ENCODE measurements at places on chromosomes 2 and 18.

DNA sequence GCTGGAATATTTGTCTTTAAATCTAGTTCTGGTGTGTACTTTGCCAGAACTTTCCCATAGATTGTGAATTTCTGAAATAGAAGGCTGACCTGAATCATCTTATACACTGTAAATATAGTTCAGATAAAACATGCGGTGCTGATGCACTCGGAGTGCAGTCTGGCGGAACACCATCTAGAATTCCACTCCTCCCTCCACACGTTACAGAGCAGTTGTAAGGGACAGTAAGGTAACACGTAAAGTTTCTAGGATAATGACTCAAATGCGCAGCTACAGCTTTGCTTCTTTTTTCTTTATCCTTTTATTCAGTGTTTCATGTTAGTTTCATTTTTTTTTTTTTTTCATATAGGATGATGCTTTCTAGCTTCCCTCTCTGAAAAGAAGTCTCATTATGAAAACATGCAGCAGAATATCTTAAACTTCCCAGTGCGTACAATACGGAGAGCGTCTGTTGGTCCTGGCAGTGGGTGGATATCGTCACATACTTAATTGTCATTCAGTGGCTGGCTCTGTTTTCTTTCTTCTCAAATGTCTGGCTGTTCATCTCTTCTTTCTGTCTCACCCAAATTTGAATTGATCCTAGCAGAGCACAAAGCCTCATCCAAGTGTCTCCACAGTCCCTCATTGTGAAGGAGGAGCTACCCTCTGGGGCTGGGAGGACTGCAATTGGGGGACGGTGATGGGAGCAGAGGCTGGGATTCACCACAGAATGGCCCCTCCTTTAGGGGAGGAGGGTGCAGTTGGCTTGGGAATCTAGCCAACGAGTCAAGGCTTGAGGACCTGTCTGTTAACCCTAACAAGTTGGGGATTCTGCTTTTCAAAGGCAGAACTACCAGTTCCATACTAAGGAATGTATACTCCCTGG lies 138.8 kb downstream of the MYT1L start:
- DNase-seq, result no peak

GRCh38 chr2:85183076-85183475 lies 49.9 kb downstream of the TCF7L1 start:
- DNase-seq, result no peak

- DNase-seq, result peak; percentile 87
Measured at GRCh38 chr2:10072656-10073480, 7.3 kb downstream of the CYS1 start.

DNA sequence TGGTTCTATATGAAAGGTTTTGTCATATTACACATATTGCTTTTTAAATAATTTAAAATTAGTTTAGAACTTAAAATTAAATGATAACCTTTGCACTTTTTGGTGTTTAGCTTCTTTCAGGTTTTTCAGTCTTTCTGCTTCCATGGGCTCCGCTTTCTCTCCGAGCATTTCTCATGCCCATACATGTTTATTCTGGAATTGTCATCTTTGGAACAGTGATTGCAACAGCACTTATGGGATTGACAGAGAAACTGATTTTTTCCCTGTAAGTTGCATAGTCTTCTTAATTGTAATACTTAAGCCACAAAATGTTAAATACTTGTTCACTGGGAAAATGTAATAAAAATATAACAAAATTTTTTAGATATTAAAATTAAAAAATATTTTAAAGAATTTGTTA lies 31.0 kb downstream of the CYBRD1 start:
- peak; percentile 32 for DNase-seq

DNA sequence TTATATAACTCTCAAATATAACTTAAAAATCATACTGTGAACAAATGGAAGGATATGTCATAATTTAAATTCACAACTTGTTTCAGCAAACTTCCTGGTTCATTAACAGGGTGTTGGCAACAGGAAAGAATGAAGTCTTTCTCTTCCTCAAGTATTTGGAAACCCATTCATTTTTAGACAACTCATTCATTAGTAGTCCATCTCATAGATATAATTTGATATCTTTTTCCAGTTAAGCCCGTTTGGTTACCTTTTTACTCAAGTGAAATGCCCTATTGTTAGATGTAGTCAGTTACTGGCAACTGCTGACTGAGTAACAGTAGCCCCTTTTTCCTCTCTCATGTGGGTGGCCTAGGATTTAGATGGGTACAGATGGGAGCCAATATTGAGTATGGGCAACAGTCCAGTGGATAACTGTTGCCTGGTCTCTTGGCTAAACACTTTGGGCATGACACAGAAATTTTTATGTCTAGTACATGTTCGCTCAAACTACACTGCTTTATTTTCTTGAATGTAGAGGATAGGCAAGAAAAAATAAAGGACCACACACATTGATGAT lies 4.6 kb upstream of the UGP2 start:
- no peak for DNase-seq

- DNase-seq, result no peak
Measured at GRCh38 chr2:33083699-33084387, 137.1 kb downstream of the LTBP1 start.

DNA sequence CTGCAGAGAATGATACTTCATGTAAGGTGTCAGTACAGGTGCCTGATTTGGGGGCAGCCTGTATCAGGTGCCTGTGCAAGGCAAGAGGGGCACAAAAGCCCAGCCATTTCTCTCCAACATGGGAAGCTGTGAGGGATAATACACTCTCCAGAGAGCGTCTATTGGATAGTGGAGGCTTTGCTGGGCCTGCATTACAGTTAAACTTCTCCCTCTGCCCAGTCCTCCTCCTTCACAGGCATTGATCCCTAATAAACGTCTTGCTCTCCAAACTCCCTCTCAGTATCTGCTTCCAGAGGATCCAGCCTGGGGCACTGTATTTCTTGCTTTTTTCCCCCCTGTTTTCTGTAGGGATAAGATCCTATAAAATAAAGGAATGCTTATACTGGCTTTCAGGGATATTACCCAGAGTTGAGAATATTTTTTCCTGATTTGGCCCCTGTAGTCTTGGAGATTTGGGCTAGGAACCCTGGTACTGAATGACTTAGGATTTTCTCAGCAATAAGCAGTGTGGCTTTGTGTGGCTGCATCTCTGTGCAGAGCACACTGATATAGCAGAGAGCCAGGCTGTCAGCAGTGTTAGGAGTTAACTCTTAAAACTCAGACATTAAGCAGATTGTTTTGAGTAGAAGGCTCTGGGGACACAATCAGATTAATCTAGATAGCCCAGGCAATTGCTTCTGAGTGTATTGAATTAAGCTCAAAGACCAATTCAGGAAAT lies 330.6 kb downstream of the CYRIA start:
- no peak for DNase-seq

DNA sequence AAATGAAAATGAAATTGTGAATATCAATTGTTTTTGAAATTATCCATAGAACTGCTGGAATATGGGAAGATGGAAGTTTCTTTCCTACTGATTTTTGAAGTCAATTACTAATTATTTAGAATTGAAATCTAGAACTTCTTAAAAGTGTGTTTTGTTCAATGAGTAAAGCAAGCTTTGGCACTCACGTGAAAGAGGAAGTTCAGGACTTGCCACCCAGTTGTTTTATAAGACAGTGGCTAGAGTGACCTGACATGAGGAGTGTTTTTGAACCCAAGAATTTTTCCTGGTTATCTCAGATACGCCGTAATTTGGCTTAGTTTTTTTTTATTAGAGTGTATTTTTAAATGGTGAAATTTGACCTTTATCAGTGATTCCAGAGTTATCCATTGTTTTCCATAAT lies 3.5 kb downstream of the MXD1 start:
- DNase-seq, result no peak

GRCh38 chr2:54090521-54091117 lies 24.8 kb upstream of the ACYP2 start:
- no peak for DNase-seq

DNA sequence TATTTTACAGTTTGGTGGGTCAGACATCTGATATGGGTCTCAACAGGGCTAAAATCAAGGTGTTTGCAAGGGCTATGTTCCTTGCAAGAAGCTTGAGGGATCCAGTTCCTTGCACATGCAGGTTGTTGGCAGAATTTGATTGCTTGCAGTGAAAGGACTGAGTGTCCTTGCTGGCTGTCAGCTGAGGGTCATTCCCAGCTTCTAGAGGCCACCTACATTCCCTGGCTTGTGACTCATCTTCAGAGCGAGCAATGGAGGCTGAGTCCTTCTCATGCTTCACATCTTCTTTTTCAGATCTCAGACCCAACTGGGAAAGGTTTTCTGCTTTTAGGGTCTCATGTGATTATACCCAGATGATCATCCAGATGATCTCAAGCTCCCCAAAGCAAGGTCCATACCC lies 12.4 kb downstream of the MEX3C start:
- no peak for DNase-seq

DNA sequence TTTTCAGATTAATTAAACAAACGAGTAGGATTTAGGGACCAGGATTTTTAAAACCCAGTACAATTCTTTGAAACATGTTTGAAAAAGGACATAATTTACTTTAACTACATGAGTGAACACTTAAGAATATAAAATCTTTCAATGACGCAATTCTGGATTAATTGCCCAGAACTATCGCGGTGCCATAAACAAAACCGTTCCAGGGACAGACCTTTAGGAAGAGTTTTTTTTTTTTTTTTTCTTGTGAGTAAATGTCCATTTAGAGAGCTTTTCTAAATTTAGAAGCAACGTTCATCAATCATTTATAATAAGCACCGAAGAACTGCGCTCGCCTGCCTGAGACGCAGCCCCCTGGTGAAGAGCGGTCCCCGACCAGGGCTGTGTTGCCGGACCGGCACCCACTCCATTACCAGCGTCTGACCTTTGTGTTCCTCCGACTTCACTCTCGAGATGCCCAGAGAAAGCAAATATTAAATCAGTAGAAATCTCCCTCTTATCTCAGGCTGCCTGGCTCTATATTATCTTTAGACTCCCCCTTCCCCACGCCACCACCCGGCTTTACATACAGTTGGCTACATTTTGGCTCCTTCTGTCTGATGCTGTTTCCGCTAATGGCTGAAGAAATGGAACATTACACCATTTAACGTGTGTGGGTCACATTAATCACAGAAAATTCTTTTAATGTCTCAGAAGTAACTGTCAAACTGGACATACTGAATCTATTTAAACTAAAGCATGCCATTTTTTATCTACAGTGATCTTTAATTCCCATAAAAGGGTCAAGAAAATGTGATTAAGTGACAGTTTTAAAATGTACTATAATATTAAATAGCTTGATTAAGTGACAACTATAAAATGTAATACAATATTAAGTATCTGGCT lies 364.0 kb upstream of the MEIS1 start:
- no peak for DNase-seq

DNA sequence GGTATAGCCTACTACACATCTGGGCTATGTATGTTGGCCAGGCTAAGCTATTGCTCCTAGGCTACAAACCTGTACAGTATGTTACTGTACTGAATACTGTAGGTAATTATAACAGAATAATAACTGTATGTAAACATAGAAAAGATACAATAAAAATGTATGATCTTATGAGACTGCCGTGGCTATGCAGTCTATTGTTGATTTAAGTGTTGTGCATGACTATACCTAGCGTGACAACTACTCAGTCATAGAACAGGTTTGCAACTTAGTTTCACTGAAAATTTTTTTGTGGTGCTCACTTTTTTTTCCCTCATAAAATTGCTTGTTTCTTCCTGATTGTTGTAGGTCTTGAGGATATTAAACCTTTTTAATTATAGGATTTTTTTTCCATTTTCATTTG lies 25.9 kb downstream of the KCMF1 start:
- no peak for DNase-seq

All from MCF 10A (cell line).